ENCODE measurements at places on chromosomes 16 and 17. TPM values are rescaled to one million over a fixed set of nuclear protein-coding genes. Genes with fewer than 3 reads are reported as not detected.

The UTS2R gene
- not detected for total RNA-seq

The KRT32 gene
- total RNA-seq = not detected

The TAT gene
- not detected for total RNA-seq

The BRIP1 gene
- total RNA-seq = 0.15 TPM

The SOST gene
- 0.27 TPM for total RNA-seq

GRCh38 chr17:19304751-19305150, 57.8 kb downstream of the B9D1 start:
- ATAC-seq = no peak

DNA sequence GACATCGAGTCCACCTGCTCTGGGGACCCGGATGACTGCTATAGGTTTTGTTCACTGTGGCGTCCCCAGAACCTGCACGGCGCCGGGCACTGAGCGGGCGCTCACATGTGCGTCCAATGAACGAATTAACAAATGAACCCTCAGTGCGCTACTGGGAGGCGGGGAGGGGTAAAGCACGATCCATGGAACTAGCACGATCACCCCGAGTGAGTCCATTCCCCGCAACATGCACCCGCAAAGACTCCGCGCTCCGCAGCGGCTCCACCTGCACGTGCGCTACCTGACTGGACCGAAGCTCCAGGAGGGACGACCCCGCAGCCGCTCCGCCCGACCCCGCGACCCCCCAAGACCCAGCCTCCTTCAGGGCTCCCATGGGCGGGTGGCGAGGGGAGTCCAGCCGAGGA, 491 bp downstream of the TRAP1 start:
- peak; percentile 6 for ATAC-seq

GRCh38 chr17:30134551-30134950, 17.9 kb downstream of the NSRP1 start:
- no peak for ATAC-seq

GRCh38 chr17:78970834-78971755, 8.6 kb downstream of the LGALS3BP start:
- ATAC-seq = peak; percentile 31

DNA sequence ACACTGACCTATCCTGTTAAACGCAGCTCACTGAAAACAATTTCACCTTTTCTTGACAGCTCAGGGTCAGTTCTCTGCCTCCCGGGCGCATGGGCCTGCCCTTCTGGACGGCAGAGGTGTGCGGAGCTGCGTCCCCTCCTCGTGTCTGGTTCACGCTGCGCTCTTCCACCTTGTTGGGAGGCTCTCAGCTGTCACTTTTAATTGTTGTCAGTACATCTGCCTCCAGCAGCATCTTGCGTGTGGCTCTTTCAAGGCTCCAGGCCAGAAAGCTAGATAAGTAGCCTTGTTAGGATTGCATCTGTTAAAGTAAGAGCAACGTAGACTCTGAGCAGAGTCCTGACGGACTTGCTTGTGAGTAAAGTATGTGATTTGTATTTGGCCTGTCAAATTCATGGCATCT, 59.4 kb downstream of the MGAT5B start:
- ATAC-seq = no peak

DNA sequence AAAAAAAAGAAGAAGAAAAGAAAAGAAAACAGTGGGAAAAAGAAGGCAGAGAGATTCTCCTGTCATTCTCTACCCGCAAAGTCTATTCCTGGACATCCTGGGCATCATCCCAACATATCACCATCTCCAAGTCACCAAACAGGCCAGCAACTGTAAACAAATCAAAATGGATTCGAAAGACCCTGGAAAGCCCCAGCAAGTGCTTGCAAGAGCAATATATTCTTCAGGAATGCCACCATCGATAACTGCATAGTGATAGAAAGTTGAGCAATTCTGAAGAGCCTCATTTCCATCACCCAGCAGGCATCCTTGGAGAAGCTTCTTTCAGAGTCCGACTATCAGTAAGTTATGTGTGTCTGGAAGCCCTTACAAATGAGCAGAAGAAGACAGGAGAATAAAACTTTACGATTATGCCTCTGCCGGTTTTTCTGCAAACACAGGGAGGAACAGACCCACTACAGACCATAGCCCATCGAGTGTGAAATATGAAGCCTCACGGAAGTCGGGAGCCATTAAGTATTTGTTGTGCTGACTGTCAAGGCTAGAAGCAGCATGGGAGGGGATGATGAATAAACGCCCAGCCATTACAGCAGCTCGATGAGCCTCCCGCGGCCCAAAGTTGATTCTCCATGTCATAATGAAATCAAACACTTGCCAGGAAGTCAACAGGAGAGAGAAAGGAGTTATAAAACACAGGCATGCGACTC, 64.5 kb upstream of the SEC14L1 start:
- no peak for ATAC-seq

All from gastroesophageal sphincter (tissue), 4 donors.